ENCODE measurements at places on chromosomes 3 and 15.

DNA sequence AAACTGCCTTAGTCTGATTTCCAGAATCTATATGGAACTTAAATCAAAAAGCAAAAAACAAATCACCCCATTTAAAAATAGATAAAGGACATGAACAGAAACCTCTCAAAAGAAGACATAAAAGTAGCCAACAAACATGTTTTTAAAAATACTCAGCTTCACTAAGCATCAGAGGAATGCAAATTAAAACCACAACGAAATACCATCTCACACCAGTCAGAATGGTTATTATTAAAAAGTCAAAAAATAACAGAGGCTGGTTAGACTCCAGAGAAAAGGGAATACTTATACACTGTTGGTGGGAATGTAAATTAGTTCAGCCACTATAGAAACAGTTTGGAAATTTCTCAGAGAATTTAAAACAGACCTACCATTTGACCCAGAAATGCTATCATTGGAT is 367.9 kb downstream of the ZIC4 start:
- no peak for DNase-seq

DNA sequence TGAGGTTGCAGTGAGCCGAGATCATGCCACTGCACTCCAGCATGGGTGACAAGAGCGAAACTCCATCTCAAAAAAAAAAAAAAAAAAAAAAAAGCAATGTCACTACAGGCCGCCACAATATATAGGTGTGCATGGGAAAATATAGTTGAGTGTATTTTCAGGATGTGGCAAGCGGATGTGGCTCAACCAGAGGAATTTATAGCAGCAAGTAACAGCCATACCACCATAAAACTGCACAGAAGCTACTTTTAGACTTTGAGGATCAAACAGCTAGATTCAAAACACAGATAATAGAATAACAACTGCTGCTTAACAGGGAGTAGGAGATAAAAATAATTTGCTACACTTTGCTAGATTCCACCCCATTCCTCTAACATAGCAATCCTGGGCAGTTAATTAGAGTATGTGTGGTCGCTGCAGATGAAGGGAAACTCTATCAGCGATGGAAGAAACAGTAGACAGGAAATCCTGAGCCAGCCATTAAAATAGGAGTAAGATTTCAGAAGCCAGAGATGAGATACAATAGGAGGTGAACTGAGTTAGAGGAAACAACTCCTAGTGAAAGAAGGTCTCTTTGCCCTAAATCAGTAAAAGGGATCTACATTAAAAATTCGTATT is 318.7 kb upstream of the STT3B start:
- DNase-seq, result no peak

DNA sequence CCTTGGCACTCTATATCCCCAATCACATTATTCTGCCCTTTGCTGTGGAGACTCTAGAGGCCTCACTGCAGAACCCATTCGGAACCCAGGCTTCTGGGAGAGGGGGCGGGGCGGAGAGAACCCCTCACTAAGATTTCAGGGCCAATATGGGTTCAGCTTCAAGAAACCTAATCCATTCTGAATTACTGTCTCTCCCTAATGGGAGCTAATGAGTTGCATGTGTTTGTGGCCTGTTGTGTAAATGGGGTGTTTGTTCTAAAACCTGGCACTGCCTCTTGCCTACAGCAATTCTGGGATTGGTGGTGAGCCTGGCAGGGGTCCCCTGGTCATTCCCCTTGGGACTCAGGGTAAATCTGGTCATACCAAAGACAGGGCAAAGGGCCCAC is 605 bp upstream of the RASL12 start:
- no peak for DNase-seq

GRCh38 chr3:197309528-197310361 is 11.3 kb upstream of the DLG1 start:
- DNase-seq, result no peak

GRCh38 chr3:132871956-132872355 is 149.7 kb upstream of the NPHP3 start:
- DNase-seq, result no peak
